ENCODE measurements at places on chromosomes 6 and 20. TPM values are rescaled to one million over a fixed set of nuclear protein-coding genes. Genes with fewer than 3 reads are reported as not detected.

TPD52L2 gene
- 43.1 TPM for total RNA-seq

HUS1B gene
- total RNA-seq = 0.40 TPM

PNPLA1 gene
- not detected for total RNA-seq

ABCC10 gene
- total RNA-seq = 27.2 TPM

EYA4 gene
- total RNA-seq = not detected
